Left renal cortex interstitium (tissue), 4 donors: ENCODE measurements at places on chromosomes 3 and 15.
A peak's percentile ranks its signal among the peaks of the same experiment; 100 is the strongest.

DNA sequence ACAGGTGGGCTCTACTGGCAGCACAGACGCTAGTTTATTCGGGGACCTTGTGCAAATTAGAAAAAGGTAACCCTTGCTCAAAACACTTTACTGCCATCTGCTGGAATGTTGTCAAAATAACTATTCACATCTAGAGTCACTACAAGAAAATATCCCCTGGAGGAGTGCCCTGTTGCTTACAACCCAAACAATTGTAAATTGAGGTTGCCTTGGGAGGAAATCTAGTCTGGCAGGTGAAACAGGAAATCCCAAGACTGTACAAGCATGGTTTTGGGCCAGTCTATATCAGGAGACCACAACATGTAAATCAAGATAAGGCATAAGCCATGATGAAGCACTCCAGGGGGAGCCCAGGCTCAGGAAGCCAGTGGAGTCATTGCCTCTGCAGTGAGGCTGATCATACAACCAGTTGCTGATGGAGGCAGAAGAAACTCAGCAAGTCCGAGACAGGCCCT, 136.8 kb upstream of the ACP3 start:
- DNase-seq: peak; percentile 18

DNA sequence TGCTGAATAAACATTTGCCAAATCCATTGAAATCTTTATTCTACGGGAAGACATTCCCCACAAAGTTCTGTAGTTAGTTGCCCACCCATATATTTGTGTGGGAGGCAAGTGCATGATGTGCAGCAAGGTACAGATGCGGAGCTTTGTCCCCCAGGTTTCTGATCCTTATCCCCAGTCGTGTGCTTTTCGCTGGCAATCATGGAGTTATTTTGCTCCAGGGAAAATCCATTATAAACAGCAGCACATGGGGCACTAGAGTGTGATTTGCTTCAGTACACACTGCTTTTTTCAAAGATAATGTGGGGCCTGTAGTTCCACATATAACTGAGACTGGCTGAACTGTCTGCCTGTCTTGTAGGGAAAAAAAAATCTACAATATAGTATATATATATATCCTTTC, 132.1 kb downstream of the FEZF2 start:
- DNase-seq: no peak

DNA sequence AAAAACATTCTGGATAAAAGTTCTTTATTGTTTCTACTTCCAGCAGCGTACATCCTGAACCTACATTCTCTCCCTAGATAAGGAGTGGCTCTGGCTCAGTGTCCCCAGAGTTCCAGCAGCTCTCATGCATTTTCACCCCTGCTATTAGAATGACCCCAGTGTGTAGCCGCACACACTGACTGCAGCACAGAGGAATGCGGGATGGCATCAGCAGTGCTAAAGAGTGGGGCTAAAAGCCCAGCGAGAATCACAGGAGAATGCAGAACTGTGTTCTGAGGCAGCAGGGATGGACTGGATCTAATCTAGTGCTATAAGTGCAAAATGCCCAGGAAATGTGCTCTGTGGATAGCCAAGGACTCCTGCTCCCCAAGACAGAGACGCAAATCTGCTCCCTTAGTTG, 66.4 kb upstream of the TJP1 start:
- no peak for DNase-seq

- no peak for DNase-seq
Measured at GRCh38 chr3:72487946-72488737, 360.1 kb downstream of the SHQ1 start.

DNA sequence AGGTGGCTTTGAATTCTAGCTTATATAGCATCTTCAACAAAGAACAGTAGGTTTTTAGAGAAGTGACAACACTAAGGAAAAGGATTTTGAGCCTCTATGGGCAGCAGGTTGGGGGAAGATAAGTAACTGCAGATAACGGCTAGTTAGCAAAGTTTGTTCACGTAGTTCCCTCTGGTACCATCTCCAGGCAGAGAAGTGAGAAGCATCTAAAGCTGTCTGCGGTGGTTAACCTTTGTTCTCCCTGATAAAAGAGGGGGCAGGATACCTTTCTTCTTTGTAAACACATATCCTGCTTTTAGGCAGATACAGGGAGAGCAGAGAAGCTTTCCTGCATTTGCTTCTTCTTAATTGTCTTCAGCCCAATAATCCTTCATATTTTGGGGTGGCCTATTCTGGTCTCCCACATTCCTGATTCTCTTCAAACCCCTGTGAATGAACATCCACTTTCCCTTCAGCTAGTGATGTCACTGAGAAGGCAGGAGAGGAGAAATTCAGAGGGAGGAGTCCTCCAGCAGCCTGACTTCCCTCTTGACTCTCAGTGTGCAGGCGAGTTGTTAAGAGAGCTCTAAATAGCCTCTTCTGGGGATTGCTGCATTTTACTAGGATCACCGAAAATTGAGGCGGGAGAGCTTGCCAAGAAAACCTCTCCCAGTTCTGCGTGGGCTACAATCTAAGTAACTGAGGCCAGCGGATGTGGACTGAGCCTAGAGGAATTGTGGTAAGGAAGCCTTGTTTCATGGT, 393.7 kb upstream of the C2CD4B start:
- no peak for DNase-seq

GRCh38 chr3:9175421-9175820, 74.0 kb downstream of the SRGAP3 start:
- no peak for DNase-seq

- no peak for DNase-seq
Measured at GRCh38 chr3:186978712-186979111, 48.4 kb downstream of the ST6GAL1 start.

DNA sequence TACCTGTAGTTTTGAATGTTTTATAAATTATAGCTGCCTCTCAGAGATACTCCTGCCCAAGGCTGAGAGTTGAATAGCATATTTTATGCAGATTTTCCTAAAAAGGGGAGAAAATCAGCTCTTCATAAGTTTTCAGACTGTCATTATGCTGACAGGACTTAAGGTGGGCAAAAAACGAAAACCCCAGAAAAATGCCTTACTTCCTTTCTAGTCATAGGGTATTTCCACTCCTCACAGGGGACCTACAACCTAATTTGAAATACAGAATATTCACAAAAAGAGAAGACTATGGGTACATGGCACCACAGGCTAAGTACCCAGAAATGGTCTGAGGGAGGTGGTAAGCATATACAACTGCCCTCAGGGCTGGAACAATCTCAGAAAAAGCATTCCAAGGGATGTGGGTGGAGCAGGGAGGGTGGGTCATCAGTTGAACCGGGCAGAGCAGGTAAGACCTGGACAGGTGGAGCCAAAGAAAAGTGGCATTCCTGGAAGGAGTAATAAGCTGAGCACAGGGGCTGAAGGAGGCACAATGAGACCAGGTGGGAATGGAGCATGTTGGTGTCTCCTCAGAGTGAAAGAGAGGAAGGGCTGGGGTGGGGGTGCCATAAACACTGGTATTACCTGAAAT, 10.6 kb upstream of the OXSR1 start:
- DNase-seq: no peak

- DNase-seq: no peak
Measured at GRCh38 chr3:124576565-124577493, 153.4 kb upstream of the UMPS start.

DNA sequence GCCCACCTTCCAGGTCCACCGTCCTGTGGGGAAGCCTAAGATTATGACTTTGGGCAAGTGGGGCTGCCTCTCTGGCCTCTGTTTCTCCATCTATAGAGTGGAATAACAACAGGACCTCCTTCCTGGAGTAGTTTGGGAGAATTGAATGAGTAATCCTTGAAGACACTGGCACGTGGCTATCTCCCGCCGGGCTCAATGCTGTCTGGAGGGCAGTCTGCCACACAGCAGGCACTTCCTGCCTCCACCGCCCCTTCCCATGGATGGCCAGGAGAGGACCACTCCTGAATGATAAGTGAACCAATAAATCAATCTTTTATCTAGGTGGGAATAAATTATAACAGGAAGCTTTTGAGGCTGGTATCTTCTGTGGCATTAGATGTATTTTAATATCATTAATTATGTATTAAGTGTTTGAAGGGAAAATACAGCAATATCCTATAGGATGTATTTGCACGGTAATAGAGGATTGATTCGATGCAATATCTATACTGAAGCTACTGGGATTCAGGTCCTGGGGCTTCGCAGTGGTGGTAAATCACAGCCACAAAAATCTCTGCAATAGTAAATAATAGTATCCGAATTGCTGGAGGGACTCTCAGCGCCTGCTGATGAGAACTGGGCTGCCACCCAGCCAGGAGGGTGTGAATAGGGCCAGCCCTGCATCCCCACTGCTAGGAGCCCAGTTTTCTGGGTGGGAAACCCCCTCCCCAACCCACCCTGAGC, 15.9 kb downstream of the MEGF11 start:
- no peak for DNase-seq

DNA sequence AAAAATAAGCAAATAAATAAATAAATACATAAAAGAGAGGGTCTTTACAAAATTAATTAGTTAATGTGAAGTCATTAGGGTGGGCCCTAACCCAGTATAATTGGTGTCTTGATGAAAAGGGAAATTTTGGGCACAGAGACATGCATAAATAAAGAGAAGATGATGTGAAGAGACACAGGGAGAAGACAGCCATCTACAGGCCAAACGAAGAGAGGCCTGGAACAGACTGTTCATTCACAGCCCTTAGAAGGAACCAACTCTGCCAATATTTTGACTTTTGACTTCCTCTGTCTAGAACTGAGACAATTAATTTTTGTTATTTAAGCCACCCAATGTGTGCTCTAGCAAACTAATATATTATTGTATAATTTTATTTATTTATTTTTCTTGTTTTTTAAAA, 29.6 kb upstream of the SELENOK start:
- DNase-seq: no peak

GRCh38 chr15:100735129-100736053, 133.0 kb downstream of the ASB7 start:
- DNase-seq: no peak

DNA sequence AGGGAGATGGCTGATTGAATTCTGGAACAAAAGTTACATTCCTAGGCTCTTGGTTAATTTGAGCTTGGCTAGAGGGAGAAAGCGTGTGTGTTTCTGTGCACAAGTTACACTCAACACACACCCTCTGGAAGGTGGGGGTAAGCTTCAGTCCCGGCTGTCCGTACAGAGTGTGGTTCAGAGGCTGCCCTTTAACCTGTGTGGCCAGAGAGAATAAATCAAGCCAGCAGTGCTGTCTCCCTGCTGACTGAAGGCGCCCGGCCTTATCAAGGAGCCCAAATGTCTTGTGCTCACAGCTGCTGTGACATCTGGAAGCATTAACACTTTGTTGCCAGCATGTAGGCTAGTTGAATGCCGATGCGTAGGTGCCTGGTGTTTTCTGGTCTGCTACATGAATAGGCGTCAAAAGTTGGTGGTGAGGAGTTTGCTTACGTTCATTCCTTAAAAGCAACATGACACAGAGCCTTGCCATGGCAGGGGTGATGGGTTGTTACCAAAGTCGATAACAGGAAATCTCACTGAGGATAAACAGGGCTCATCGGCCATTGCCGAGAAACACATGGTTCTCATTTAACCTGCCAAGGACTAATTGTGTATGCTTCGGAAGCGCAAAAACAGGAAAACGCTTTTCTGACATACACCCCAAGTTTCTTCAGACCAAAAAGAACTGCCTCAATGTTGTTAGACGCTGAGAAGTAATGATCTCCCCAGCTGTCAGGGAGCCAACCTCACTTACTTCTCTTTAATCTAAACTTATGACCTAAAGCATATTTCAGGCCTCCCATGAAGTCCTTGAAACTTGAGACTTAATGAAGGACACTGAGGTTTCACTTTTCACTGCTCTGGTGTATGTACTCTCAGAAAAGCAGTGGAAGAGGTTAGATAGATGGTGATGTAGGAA, 95.8 kb upstream of the CTDSPL start:
- DNase-seq: peak; percentile 81
